Anterior cingulate cortex (tissue), 58 donors: ENCODE measurements at places on chromosomes 4 and X.

DNA sequence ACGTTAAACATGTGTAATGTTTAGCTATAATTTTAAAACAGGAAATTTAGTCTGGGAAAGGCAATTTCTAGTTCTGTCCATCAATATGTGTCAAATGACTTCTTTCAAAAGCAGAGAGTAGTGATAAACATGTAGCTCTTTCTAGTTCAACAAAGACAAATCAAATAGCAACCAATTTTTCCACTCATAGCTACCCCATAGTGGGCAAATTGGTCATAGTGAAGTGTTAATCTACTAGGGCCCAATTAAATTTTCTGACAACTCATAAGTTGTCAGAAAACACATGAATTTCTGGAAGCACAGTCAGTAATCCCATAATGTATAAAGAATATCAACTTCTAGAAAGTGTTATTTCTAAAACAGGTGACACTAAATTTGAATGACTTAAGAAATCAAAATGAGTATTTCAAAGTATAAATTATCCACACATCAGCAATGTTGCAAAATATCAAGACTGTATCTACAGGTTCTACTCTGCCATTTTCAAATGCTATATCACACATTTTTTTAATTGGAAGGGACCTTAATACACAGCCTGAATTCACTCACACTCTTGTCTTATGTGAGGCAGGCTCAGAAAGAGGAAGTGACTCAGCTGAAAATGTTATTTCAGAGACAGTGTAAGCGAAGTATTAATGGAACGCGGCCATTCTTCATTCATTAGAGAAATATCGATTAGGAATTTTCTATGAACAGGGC, 7.7 kb downstream of the OCIAD2 start:
- DNase-seq: no peak

- no peak for DNase-seq
Observed at GRCh38 chrX:51215856-51216255, 116.8 kb upstream of the NUDT10 start.

DNA sequence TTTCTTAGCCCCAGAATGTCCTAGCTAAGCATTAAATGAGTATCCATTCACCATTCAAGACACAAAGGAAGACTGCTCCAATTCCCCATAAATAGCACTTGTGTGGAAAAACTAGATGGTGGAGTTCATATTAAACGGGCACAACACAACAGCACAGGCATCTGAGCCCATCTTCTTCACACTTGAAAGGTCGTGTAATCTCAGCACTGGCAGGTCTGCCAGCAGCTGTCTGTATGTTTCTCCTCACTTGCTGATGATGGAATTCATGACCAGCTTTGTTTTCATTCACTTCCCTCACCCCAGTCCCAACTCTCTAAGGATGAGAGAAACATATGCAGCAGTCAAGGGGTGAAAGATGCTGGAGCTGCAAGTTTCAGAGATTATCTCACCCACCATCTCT, 148.7 kb downstream of the AFAP1 start:
- DNase-seq: no peak

GRCh38 chr4:148934926-148935578, 492.8 kb upstream of the NR3C2 start:
- DNase-seq: no peak

DNA sequence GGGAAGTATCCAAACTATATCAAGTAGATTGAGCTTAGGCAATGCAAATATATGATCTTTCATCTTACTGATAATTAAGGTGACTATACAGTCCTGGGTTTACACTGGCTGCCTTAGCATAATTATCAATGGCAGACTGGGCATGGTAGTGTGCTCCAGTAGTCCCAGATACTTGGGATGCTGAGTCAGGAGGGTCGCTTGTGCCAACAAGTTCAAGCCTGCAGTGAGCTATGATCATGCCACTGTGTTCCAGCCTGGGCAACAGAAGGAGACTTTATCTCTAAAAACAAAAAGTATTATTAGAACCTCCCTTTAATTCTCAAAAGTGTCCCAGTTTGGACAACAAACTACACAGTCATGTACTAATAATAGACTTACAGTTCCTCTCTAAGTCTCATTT, 99.4 kb upstream of the RASGEF1B start:
- no peak for DNase-seq

GRCh38 chrX:130082244-130083106, 27.8 kb downstream of the ELF4 start:
- DNase-seq: no peak

- DNase-seq: no peak
Observed at GRCh38 chr4:163621821-163622220, 127.3 kb downstream of the TMA16 start.

GRCh38 chr4:40059362-40059761, 2.7 kb downstream of the N4BP2 start:
- DNase-seq: no peak

GRCh38 chrX:53050841-53051240, 2.3 kb downstream of the GPR173 start:
- DNase-seq: no peak
